ENCODE measurements at places on chromosomes 7 and 10. TPM values are rescaled to one million over a fixed set of nuclear protein-coding genes. Genes with fewer than 3 reads are reported as not detected.

TMEM140 gene
- 29.7 TPM for total RNA-seq

WNT8B gene
- total RNA-seq = not detected

CALD1 gene
- 343 TPM for total RNA-seq

NEURL1 gene
- total RNA-seq = not detected

BEND7 gene
- total RNA-seq = 10.6 TPM

SLC16A9 gene
- total RNA-seq = 0.26 TPM

LIPF gene
- total RNA-seq = not detected

EMX2 gene
- not detected for total RNA-seq

PWWP2B gene
- total RNA-seq = 14.1 TPM

IPMK gene
- total RNA-seq = 4.1 TPM

SHTN1 gene
- total RNA-seq = 0.26 TPM

C10orf53 gene
- total RNA-seq = not detected

MSMB gene
- not detected for total RNA-seq

CCDC6 gene
- 35.5 TPM for total RNA-seq

ASIC3 gene
- 0.17 TPM for total RNA-seq

GOLGA7B gene
- not detected for total RNA-seq

ANKRD61 gene
- 0.26 TPM for total RNA-seq

ZNF107 gene
- 1.0 TPM for total RNA-seq

KCNH2 gene
- 6.2 TPM for total RNA-seq

SHLD2 gene
- total RNA-seq = 26.2 TPM

CALCR gene
- not detected for total RNA-seq

ECHDC3 gene
- total RNA-seq = 16.2 TPM

UNC5B gene
- total RNA-seq = 36.0 TPM

CDC14C gene
- 0.17 TPM for total RNA-seq

Measured in fibroblast of lung (primary cell).